ENCODE measurements at places on chromosomes 7 and 10. TPM values are rescaled to one million over a fixed set of nuclear protein-coding genes. Genes with fewer than 3 reads are reported as not detected.

Gene TCTN3
- 20.2 TPM for total RNA-seq

Gene CTNNA3
- not detected for total RNA-seq

DNA sequence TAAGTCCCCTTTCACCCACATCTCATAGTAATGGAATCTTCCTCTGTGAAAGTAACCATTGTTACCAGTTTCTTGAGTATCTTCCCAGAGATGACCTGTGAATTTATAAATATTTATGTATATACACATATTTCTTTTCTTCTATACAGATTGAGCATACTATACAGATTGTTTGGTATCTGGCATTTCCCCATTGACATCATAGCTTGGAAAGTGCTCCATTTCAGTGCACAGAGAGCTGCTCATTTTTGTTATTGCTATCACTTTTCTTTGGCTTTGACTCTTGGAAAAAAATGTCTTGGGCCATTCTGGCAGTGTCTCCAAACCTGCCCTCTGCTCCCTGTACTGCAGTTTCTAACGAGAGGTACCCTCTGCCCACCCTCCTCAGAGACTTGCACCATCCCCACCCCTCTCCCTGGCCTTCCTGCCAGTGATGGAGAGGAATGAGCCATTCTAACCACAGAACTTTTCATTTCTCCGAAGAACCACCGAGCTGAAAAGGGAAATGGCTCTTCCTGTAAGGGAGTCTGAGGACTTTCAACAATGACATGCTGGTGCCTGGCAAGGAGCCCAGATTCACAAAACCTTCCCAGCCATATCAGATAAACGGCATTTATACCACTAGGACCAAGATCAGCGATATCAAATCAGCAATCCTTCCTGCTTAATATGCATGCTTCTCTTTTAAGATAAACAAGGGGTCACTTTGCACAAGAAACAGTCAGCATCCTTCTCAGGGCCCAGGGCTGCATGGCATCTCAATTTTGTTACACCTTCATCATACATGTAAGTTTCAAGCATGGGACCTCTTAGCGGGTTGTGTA, 19.7 kb upstream of the CCSER2 start:
- peak; percentile 40 for DNase-seq

DNA sequence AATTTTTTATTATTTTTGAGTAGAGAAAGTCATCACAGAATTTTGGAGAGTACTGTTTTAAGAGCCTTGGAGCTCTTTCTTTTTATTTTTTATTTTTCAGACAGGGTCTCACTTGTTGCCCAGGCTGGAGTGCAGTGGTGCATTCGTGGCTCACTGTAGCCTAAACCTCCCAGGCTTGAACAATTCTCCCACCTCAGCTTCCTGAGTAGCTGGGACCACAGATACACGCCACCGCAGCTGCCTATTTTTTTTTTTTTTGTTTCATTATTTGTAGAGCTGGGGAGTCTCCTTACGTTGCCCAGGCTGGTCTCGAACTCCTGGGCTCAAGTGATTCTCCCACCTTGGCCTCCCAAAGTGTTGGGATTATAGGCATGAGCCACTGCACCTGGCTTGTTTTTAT, 10.6 kb downstream of the CPA4 start:
- no peak for DNase-seq

- no peak for DNase-seq
Observed at GRCh38 chr7:97064972-97065587, 40.4 kb upstream of the DLX5 start.

DNA sequence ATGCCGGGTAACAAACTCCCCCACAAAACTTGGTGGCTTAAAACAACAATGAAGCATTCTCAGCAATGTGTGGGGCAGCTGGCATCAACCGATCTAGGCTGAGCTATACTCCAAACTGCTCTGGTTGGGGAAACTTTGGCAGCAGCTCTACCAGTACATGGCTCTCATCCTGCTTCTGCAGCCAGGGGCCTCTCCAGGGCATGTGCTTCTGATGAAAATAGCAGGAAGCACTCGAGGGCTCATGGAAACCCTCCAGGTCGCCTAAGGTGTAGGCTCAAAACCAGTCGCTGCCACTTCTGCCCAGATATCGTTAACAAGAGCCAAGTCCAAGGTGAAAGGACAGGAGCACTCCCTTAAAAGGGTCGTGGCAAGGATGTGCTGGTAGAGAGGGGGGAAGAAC, 134.1 kb downstream of the TEX36 start:
- no peak for DNase-seq

GRCh38 chr10:26269754-26270153, 53.2 kb downstream of the GAD2 start:
- DNase-seq: no peak

DNA sequence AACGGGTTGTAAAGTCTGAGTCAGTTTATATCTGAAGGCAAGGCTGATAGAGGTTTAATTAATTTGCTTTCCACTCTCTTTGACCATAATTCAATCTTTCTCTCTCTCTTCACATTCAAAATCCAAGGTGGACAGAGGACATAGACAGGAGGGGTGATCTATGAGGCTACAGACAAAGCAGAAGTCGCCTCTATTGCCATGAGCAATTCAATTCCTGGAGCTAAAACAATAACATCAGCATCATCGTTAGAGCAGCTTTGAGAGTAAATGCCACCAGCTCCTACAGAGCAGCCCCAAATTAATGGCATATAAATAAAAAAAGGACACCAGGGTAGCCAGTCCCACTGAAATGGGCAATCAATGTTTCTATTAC, 93.2 kb downstream of the DGKI start:
- no peak for DNase-seq

Gene ATP5MK
- total RNA-seq: 127 TPM

DNA sequence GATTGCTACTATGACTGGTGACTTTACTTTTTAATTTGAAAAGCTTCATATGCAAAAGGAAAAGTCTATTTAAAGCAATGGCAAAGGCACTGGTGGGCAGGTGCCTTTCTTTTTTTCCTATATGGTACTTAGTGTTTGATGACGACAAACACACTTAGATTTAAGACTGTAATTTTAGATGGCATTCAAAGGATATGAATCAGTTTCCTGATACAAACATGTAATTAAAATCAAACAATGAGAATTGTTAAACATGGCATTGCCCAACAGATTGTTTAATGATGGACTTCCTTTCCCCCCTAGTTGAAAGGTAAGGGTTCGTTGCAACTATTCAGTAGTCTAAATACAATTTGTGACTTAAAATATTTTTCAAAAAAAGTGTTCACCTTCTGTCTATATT, 106.5 kb upstream of the SEMA3C start:
- no peak for DNase-seq

Gene CLRN3
- not detected for total RNA-seq

DNA sequence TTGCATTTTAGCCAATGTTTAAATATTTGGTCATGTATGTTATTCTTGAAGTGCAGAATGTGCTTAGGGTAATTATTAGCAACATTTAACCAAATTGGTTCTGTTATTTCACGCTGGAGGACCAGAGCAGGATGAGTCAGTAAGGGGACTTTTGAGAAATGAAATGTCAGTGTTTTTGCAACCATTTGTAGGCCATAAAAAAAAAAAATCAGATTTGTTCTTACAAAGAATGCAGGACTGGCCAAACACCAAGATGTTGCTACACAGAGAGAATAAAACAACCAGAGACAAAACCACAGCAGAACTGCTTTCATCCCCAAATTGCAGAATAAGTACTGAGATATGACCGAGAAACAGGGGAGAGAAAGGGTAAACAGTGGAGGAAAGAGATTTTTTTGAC, 62.1 kb downstream of the TPST1 start:
- no peak for DNase-seq

DNA sequence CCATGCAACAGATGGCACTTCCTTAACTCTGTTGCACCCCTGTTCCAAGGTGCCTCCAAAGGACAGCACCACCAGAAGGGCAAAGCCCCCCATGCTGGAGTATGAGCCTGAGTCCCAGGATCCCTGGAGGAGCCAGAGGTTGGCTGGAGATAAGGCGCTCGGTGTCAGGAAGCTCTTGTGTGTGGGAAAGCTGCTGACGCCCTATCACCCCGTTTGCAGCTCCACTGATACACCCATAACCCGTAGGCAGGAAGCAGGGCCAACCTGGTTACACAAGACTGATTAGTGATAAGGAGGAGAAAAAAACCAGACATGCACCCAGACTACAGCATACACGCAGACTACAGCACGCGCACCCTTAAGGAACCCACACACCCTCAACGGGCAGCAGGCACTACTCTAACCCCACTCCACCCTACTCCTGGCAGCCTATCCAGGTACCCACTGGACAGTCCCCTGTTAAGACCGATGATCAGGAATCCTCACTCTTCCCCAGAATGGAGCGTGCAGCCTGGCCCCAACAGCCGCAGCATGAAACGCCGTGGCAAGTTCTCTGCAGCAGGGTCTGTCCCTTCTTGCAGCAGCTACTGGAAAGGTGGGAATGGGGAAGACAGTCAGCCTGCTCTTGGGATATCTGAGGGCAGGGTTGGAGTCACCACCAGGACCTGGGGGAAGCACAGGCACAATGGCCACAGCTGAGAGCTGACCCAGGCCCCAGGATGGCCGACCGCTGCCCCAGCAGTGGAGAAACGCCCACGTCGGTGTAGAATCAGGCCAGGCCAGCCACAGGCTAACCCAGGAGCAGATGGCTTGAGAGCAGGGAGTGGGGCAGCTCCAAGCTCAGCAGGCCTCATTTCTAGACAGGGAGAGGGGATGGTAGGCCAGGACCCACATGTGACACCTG, 38.3 kb upstream of the TUBB8 start:
- no peak for DNase-seq

GRCh38 chr10:112115781-112116385, 67.7 kb downstream of the GPAM start:
- DNase-seq: peak; percentile 10

GRCh38 chr7:20035279-20035875, 181.8 kb downstream of the MACC1 start:
- DNase-seq: no peak

Gene PHKG1
- total RNA-seq: 2.6 TPM

GRCh38 chr7:36018816-36019484, 134.1 kb upstream of the EEPD1 start:
- DNase-seq: no peak

Gene SPDYE2B
- not detected for total RNA-seq

DNA sequence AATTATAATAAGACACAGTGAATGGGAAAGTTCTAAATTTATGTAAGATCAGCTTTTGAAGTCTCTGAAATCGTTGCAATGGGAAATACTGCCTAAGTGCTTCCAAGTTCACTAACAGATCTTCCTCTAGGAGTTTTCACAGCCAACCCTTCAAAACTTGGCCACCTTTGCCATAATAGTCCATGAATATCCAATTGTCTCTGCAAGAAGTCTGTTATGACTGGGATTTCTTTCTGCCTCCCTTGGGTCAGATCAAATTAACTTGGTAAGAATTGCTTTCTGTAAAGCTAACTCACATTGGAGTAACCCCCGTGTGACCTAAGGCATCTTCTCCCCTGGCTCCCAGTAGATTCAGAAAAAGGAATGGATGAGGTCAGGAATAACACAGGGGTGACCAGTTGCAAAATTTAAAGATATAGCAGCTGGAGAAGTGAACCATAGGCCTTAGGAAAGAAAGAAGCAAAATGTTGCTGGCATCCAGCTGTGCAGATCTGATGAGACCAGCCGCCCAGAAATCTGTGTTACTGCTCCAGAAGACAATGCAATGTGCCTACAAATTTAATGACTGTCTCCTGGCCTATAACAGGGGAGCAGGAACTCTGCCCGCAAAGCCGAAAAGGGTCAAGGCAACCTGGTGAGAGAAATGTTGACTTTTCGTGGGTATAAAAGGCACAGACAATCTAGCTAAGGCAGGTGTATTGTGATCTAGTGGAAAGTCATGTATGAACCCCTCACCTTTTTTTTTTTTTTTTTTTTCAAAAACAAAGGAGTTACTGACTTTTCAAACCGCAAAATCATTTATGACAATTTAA, 7.5 kb upstream of the OPTN start:
- no peak for DNase-seq

- no peak for DNase-seq
Observed at GRCh38 chr10:125152450-125153368, 7.7 kb downstream of the CTBP2 start.

- no peak for DNase-seq
Observed at GRCh38 chr10:114565066-114565465, 93.0 kb downstream of the ABLIM1 start.

GRCh38 chr10:76759681-76760080, 877.9 kb downstream of the KCNMA1 start:
- DNase-seq: no peak

Gene TFPI2
- not detected for total RNA-seq

Gene EIF4H
- total RNA-seq: 174 TPM

Gene SLC29A4
- total RNA-seq: 0.32 TPM

- no peak for DNase-seq
Observed at GRCh38 chr10:112304267-112304859, 21.2 kb downstream of the TECTB start.

Gene CPSF4
- 52.7 TPM for total RNA-seq

Gene EGFR
- 0.35 TPM for total RNA-seq

DNA sequence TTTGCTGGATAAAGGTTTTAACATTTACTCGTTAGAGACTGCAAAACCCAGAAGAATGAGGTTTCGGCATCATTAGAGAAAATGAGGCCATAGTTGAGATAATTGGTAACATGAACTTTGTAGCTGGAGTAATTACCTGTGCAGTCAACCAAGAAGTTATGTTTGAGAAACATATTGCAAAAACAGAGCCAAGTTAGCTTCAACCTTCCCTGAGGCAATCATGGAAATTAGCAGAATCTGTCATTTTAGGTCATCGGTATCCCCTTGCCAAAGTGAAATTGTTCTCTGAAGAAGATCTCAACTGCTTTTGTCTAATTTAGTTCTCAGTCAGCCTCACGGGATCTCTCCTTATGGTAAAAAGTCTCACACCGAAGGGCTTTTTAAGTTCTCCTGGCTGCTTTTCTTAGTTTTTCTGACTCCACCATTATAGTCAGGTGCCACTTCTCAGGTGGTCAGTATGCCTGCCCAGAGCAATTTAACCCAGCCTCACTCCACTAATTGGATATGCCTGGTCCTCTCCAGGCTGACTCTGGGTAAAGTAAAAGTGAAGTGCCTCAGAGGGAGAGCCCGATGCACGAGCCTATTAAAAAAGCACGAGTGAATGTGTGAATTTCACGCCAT, 52.5 kb downstream of the NRCAM start:
- no peak for DNase-seq

GRCh38 chr7:112211348-112211907, 4.9 kb downstream of the ZNF277 start:
- DNase-seq: no peak

DNA sequence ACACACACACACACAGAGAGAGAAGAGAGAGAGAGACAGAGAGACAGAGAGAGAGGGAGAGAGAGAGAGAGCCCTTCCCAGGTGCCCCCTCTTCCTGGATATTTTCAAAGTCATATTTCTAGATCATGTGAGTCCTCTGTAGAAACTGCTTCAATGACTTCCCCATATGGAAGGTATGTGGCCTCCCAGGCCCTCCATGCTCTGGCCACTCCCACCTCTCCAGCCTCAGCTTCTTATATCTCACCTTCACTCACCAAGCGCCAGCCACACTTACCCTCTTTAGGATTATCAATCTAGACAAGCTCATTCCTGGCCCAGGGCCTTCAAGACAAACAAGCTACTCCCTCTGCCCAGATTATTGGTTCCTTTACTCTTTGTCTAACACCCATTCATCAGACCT, 259.7 kb downstream of the MTERF1 start:
- DNase-seq: no peak

Measured in T-cell (primary cell).